ENCODE measurements at places on chromosomes 16 and 17.

DNA sequence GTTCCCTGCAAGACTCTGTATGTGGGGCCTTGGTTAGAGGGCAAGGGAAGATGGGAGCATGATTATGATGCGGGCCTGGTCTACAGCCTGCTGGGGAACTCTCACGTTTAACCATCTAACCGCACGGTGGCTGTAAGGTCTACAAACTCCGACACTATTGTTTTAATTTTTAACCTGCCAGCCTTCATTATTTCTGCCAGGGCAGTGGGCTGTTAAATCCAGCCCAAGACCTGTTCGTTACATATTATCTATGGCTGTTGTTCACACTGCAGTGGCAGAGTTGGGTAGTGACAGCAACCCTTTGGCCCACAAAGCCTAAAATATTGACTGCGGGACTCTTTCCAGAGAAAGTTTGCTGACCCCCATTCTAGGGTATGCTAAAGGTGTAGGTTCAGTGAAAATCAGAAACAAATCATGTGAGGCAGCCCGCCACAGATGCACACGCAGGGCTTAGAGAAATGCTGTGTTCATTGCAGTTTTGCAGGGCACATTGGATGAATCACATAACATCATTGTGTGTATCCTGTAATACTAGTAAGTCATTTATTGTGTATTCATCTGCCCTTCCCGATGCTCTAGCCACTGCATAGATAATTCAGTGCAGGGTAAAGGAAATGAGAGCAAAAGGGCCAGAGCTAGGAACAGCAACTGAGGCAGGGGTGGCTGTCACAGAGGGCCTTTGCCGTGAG lies 14.3 kb downstream of the SNX29 start:
- DNase-seq, result no peak

GRCh38 chr17:74964988-74965622 lies 7.5 kb downstream of the HID1 start:
- no peak for DNase-seq

DNA sequence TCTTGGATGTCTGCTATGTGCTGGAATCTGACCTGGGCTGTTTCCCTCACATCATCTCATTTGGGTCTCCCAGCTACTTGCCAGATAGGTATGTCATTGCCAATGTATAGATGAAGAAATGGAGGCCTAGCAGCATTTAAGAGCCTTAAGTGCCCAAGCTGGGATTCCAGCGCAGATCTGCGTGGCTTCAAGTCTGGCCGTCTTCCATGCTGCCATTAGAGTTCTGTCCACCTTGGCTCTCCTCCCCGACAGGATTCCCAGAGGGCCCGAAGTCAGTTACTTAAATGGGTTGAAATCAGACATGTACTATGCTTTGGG lies 33.0 kb upstream of the CCR7 start:
- no peak for DNase-seq

DNA sequence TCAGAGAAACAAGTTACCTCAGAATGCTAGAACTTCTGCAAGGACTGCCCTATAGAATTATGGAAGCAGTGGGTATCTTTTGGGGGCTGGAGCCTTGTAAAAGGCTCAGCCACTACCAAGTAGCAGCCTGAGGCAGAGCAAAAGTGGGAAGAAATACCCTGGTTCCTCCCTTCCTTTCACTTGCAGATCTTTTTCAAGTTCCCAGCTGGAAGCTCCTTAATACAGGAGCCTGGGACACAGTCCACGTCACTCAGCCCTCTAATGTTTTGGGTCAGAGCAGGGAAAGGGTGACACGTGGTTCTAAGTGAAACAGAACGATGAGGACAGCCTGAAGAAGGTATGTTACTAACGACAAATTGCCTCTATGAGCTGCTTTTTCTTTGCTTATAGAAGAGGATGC lies 93.1 kb downstream of the CNTNAP4 start:
- DNase-seq, result no peak

Measured in stimulated activated CD8-positive, alpha-beta memory T cell treated with anti-CD3 and anti-CD28 coated beads, Interleukin-7, amount 100 ng/mL, for 24 hours (primary cell).